ENCODE measurements at places on chromosomes 1 and 21. TPM values are rescaled to one million over a fixed set of nuclear protein-coding genes. Genes with fewer than 3 reads are reported as not detected.

GRCh38 chr1:200022239-200022804 lies 5.2 kb upstream of the NR5A2 start:
- DNase-seq: no peak

- DNase-seq: no peak
These were observed 84.8 kb upstream of the WARS2 start for GRCh38 chr1:119225265-119225664.

The UBE4B gene
- 37.9 TPM for total RNA-seq

The EFNA4 gene
- 7.7 TPM for total RNA-seq

The ZSCAN20 gene
- 3.0 TPM for total RNA-seq

DNA sequence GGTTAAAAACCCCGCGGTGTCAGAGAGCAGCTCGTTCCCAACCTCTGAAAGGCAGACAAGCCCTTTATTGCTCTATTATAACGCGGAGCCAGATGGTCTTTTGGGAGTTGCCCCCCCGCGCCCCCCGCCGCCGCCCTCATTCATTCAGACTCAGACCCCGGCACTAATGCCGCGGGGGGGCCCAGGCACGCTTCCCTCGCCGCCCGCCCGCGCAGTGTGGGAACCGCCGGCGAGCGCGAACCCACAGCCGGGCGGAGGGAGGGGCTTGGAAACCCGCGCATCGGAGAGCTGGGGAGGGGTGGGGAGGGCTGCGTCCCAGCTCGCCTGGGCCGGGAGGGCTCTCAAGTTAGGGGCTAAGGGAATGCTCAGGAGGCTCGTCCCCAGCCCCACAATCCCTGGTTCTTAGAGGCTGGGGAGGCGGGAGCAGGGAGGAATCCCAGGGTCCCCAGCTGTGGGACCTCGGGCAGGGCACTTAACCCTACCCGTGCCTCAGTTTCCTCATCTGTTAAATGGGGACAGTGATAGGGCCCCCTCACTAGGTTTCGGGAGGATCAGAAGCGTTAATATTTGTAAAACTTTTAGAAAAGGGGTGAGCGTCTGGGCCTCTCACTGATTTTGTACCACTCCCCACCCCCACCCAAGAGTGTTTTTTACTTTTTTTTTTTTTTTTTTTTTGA lies 10.9 kb upstream of the HES5 start:
- DNase-seq: no peak

DNA sequence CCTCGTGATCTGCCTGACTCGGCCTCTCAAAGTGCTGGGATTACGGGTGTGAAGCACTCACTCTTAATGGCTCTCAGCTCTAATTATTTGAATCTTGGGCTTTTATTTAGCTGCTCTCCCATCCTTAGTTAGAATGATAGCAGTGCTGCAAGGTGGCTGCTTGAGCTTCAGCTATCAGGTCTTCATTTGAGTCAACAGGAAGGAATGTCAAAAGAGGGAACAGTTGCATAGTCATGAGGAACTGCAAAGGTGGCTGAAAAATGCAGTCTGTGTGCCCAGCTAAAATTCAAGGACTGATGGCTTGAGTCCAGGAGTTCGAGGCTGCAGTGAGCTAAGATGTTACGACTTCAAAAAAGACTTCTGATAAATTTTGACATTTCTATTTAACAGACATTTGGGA lies 55.6 kb downstream of the UCK2 start:
- DNase-seq: no peak

DNA sequence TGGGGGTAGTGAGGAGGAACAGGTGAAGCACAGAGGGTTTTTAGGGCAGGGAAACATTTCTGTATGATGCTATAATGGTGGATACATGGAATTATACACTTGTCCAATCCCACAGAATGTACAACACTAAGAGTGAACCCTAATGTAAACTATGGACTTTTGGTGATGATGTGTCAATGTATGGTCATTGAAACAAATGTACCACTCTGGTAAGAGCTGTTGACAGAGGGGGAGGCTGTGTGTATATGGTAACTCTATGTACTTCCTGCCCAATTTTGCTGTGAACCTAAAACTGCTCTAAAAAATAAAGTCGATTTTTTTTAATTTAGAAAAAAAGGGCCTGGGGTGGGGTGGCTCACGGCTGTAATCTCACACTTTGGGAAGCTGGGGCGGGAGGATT lies 22.9 kb downstream of the ASAP3 start:
- DNase-seq: no peak

- no peak for DNase-seq
These were observed 618.2 kb downstream of the BRINP3 start for GRCh38 chr1:189859385-189859977.

DNA sequence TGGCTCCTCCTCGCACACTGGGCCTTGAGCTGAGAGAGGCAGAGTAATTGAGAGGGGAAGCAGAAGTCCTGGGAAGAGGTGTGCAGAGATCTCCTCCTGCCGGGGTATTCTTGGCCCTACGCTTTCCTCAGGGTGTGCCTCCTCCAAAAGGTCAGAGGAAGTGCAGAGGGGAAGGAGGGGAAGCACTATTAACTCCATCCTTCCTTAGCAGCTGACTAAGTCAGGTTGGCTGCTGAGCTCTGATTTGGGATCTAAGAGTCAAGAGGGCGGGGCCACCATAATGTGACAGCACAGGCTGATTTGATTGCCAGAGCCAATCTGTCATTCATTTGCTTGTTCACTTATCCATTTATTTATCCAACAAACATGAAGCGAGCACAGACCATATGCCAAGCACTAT lies 12.3 kb downstream of the ATP2B4 start:
- DNase-seq: no peak

DNA sequence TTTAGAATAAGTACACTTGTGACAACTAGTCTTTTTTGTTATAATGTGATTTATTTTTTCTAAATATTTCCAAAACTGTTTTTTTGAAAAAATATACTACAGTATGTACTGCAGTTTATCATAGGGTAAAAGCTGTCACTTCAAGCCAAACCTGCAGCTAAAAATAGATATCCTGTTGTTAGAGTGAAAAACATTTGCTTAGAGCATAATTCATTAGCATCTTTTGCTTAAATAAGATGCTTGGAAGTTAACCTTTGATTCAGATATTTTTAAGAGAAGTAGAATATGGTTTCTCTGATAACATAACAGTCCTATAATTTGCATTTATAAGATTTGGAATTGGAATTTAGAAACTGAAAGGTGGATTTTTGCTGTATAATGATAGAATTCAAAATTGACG lies 21.5 kb downstream of the PRKACB start:
- DNase-seq: no peak

GRCh38 chr1:106980121-106980520 lies 76.4 kb upstream of the PRMT6 start:
- DNase-seq: no peak

- DNase-seq: no peak
These were observed 87.0 kb downstream of the SYT14 start for GRCh38 chr1:210024996-210025395.

GRCh38 chr1:37038227-37039093 lies 4.1 kb upstream of the GRIK3 start:
- no peak for DNase-seq

GRCh38 chr21:45147473-45148315 lies 73.3 kb downstream of the ADARB1 start:
- no peak for DNase-seq

The GBP4 gene
- 41.0 TPM for total RNA-seq

DNA sequence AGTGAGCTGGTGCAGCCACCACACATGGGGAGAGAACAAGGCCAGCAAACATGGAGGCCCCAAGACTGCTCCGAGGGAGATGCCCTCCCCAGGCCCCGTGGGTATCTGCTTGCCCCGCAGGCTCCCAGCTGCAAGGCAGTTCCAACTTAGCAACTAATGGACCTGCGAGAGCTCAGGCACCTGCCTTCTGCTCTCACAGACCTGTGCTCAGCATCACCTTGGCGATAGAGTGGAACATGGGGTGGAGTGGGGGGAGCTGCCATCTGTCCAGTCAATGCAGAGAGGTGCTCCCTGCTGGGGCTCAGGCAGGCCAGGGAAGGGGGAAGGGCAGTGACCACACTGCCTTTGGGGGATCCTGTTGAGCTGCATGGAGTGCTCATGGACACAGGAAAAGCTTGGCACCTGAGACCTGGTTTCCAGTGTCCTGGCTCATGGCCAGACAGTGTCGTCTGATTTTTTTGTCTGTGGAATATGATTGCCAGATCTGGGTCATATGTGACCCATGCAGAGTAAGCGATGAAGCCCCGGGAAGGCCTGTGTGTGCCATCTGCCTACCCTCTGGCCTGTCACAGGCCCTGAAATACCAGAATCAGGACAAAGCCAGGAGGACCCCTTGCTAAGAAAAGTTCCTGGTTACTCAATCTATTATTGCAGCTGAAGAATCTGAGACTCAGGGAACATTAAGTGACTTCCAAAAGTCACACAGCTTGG lies 39.9 kb upstream of the TENT5C start:
- DNase-seq: no peak

- no peak for DNase-seq
These were observed 171.3 kb downstream of the GRIK3 start for GRCh38 chr1:36863061-36863460.

- DNase-seq: no peak
These were observed 16.6 kb upstream of the S1PR1 start for GRCh38 chr1:101219924-101220870.

DNA sequence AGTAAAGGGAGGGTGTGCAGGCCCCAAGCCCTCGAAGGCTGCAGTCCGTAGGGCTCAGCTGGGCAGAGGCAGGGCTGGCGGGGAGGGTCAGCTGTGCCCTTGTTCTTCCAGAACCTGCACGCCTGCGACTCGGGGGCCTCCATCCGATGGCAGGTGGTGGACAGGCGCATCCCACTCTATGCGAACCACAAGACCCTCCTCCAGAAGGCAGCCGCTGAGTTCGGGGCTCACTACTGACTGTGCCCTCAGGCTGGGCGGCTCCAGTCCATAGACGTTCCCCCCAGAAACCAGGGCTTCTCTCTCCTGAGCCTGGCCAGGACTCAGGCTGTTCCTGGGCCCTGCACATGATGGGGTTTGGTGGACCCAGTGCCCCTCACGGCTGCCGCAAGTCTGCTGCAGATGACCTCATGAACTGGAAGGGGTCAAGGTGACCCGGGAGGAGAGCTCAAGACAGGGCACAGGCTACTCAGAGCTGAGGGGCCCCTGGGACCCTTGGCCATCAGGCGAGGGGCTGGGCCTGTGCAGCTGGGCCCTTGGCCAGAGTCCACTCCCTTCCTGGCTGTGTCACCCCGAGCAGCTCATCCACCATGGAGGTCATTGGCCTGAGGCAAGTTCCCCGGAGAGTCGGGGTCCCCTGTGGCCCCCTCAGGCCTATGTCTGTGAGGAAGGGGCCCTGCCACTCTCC lies 13.6 kb upstream of the LRRC3 start:
- no peak for DNase-seq
